ENCODE measurements at places on chromosomes 1 and 21.

GRCh38 chr1:2504949-2505272, 21.5 kb downstream of the PANK4 start:
- DNase-seq, result no peak

- DNase-seq, result no peak
Observed at GRCh38 chr1:20405051-20405754, 80.8 kb downstream of the CAMK2N1 start.

DNA sequence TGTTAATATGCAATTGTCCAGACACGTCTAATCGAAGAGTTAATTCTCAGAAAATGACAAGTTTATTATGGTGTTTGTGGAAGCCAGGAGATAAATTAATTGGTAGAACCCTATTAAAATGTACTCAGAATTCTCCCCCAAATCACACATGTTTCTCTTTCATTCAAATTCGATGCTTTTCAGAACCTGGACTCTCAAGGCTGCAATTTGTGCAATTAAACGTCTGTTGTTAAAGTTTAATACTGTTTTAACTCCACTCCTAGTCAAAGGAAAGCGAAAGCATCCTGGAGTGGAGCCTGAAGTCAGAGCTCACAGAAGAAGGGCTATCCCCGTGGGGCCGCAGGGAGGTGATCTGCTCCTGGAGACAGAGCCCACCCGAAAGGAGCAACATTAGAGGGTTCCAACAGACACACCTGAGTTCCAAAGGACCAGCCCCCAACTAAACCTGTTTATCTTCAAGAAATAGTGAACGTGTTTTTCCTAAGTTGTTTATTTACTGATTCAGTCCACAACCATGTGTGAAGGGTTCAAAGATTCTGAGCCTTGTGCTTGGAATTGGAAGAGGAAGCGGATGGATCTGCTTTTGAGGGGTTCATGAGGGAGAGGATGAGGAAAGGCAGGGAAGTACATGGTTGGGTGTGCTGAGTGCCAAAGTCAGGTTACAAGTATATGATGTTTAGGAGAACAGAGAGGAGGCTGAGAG, 68.0 kb upstream of the AKT3 start:
- DNase-seq, result no peak

DNA sequence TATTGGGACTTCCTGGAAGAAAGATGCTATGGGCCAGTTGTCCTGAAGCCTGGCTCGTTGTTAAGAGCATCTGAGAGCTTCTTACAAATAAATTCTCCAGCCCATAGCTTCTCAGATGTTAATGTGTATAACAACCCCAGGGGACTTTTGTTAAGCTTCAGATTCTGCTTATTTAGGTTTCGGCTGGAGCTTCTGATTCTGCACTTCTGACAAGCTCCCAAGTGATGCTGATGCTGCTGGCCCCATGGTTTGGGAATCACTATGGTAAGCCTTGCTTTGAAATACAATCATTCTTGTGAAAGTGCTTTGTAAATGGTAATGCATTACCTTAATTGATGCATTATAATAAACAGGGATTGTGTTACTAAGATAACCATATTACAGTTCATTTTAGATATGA, 281.8 kb upstream of the PLD5 start:
- no peak for DNase-seq

- DNase-seq, result no peak
Observed at GRCh38 chr1:30329802-30330557, 393.4 kb downstream of the MATN1 start.

GRCh38 chr1:192639607-192640368, 3.8 kb downstream of the RGS13 start:
- no peak for DNase-seq

- no peak for DNase-seq
Observed at GRCh38 chr1:226309398-226310244, 657 bp upstream of the LIN9 start.

GRCh38 chr1:161082996-161083747, 6.2 kb downstream of the NECTIN4 start:
- no peak for DNase-seq

GRCh38 chr1:107549152-107549810, 408.4 kb downstream of the NTNG1 start:
- no peak for DNase-seq

GRCh38 chr1:56074007-56074651, 505.2 kb downstream of the PLPP3 start:
- no peak for DNase-seq

DNA sequence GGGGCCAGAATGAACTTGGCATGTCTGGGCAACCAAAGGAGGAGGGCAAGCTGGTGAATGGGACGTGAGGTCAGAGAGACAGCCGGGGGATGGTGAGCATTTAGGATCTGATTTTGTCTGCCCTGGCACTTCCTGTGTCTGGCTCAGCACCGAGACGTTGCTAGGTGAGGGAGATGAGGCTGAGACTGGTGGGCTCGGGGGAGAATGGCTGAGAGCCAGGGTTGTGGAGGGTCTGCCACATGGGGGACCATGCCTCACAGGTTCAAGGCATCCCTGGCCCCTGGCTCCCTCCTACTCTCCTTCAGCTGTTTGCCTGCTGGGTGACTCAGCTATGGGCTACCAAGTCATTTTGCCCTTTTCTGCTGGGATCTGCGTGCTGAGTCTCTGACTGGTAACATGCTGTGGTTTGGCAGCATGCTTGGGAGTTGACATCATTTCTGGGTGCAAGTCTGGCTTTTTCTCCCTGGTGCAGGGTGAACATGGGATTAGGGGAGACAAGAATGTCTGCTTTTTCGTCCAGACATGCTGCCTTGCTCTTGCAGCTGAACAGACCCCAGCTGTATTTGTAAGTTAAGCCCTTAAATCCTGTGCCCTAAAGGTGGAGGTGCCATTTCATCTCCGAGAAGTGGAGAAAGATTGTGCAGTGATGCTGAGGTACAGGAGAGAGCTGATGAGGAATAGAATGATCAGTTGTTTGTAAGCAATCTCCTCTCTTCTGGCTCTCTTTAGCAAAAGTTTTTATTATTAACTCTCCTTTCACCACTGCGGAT, 17.6 kb downstream of the GALNT2 start:
- DNase-seq, result no peak

Data from stimulated activated CD4-positive, alpha-beta T cell treated with anti-CD3 and anti-CD28 coated beads, Interleukin-15, amount 100 ng/mL, for 1 hour (primary cell).